NCI-H1436 treated with DMSO at 0.1 percent for 48 hours (cell line): ENCODE measurements at places on chromosomes 2 and 18.

- no peak for DNase-seq
These were observed 29.1 kb downstream of the ZEB2 start for GRCh38 chr2:144490857-144491256.

DNA sequence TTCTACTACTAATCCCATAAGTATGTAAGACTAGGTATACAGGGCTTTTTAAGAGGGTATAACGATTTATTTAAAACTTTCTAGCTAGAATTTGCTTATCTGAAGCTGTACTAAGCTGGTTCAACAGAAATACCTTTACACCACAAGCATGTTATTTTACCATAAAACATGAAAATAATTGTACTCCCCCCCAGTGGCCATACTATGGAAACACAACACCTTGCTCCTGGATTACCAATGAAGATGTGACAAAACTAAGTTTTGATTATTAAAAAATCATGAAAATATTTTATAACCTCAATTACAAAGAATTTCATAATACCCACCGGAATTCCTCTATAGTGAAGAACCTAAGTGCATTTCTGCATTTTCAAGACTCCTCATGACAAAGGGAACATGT, 27.3 kb downstream of the LPIN2 start:
- DNase-seq, result no peak

GRCh38 chr2:230798769-230799399, 65.9 kb upstream of the ITM2C start:
- DNase-seq, result no peak

DNA sequence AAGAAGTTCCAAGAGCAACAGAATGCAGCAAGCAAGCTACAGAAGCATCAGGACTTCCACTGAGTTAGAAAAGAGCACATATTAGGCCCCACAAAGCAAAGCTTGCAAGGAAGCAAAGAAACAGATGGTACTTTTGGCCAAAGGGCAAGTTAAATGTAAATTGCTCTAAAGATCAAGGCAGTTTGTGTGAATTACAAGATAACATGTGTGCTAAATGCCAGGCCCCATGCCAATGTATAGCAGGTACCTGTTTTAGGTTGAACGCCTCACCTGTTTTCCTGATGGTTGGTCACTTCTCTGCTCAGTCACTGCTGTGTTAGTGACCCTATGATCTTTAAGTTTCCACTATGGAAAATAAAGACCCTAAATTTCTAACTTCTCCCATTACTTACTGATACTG, 606.5 kb upstream of the GYPC start:
- DNase-seq, result no peak

- no peak for DNase-seq
These were observed 2.2 kb downstream of the HMSD start for GRCh38 chr18:63951302-63951705.

DNA sequence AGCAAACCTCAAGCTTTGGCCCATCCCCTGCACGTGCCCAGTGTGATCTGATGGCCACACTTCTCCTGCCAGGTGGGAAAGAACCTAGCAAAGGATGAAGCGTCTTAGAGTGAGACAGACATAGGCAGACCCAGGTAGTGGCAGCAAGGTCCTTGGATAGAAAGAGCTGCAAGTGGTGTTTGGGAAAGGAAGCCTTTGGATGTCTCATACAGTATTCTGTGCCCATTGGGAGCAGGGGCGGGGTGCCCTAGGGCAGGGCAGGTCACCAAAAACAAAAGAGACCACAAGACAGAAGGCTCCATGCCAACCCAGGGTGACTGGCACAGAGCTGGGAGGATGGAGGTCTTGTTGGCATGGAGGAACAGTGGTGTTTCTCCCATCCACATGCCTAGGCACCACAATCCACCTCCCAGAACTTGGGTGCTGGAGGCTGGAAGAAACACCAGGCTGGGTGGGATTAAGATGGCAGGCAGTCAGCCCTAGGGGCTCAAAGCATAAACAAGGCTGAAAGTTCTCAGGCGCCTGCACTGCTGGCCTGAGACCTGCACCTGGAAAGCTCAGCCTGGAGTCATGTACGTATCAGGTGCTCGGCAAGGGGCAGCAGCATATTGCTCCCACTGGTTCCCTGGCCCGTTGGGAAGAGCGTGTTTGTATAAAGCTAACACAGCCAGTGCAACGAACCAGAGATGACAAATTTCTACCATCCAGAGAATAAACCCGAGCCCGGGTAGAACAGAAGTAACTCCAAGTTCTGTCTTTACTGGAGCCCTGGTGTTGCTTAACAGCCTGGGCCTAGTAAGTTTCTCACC, 52.9 kb downstream of the CRACDL start:
- DNase-seq, result no peak

DNA sequence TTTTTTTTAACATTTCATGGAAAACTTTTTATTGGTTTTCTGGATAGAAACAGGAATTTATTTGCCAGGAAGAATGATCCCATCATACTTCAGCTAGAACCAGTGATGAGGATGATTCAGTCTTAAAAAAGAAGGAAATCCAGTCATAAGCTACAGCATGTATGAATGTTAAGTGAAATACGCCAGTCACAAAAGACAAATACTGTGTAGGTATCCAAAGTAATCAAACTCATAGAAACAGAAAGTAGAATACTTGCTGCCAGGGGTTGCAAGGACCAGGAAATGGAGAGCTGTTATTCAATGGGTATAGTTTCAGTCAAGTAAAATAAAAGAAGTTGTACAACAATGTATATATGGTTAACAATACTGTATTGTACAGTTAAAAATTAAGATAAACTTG, 21.3 kb downstream of the PSME4 start:
- DNase-seq, result no peak

- no peak for DNase-seq
These were observed 61.8 kb downstream of the RTP5 start for GRCh38 chr2:241931084-241931975.

DNA sequence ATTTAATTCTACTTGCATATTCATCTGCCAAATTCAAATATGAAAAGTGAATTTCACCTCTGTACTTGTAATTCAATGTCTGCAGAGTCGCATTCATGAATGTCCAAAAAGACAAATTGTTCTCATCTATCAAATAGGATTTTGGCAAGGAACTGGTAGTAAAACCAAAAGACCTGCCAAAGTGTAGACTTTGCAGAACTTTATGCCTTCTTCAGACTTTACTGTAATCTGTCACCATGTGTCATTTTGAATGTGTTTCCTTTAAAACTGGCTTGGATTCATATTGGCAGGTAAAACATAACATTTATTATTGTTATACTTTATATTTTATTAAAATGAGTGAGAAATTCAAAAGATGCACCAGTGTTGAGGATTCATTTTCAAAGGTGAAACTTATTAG, 701.9 kb upstream of the LINC00305 start:
- no peak for DNase-seq

DNA sequence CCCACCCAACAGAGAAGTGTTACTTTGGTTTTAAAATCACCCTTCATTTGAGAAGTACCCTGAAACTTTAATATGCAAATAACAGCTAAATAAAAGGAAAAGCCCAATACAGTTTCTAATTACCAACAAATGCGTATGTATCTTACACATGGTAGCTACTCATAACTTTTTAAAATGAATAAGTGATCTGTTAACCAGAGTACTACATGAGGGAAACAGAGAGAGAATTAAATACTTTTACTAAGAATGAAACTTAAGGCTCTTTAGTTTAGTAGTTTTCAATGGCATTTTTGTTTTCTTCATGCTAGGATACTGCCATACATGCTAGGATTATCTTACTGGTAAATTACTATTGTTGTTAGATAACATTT, 39.1 kb upstream of the NABP1 start:
- DNase-seq, result no peak

DNA sequence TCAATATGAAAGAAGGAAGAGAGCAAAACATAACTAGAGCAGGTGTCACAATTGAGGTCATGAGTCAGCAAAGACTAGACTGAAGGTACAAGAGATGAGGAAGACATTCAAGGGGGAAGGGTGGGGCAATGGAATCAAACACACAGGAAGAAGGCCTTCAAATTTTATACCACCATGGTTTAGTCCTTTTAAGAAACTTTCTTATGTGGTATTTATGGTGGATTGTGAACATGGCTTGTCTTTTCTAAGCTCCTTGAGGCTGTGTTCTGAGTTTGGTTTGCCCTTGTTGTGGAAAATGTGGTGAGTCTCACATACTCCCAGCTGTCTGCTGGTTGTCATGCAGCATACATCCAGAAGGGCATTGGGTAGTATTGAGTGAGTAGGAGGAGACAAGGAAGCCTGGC, 62.1 kb downstream of the NABP1 start:
- no peak for DNase-seq

DNA sequence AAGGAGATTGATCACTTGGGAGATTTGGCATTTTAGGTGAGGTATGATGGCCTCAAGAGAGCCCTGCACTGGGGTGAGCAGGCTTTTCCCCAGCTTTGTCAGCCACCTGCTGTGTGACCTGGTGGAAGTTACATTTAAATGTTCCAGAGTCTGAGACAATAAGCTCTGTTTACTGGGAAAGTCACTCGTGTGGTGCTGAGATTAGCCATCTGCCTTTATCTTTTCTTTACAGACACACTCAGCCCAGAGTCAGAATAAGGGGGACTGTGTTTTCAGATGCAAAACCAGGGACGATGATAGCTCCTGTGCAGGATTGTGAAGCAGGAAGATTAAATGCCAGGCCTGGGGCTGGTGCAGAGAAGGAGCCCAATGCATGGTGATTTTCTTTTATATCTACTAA, 47.9 kb downstream of the SH3RF3 start:
- DNase-seq, result no peak

DNA sequence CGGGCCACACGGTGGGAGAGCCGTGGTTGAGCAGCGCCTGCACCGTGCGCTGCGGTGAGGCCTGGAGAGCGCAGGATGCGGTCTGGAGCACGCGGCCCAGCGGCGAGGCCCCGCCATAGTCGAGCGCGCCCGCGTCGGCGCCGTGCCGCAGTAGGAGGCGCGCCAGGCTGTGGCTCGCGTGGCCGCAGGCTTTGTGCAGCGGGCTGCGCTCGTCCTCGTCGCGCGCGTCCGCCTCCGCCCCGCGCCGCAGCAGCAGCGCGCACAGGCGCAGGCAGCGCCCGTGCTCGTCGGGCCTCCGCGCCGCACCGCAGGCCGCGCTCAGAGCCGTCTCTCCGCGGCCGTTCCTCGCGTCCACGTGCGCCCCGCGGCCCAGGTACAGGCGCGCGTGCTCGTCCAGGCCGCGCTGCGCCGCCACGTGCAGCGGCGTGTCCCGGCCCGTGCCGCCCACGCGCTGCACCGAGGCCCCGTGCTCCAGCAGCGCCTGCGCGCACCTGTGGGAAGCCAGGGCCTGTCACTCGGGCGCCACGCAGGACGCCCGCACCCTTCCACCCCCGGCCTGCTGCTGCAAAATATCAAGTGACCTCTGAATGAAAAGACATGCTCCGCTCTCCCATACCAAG, 46.3 kb upstream of the GBX2 start:
- DNase-seq, result no peak

DNA sequence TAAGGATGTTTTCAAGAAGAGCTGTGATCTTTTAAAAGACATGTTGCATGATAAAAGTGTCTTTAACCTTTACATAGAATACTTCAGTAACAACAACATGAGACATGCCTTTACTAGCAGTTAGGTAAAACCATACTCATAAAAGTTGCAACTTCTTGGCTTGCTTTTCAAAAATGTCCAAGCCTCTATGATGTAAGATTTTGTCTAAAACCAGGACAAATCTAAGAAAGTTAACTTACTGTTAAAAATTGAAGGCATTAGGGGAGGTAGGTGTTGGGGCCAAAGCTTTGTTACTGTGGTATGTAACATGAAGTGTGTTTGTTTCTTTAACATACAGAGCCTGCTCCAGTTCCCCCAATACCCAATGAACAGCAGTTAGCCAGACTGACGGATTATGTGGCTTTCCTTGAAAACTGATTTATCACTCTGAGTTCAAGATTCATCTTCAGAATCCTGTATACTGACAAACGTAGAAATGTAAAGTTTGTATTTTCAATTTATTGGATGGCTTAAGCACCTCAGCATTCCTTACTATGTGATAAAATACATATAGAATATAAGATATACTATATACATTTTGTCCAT, 11.7 kb downstream of the COPS8 start:
- no peak for DNase-seq

- DNase-seq, result no peak
These were observed 5.2 kb downstream of the ZFP36L2 start for GRCh38 chr2:43221124-43221762.

- DNase-seq, result no peak
These were observed 10.8 kb downstream of the HK2 start for GRCh38 chr2:74844752-74845151.

GRCh38 chr2:20755132-20755800, 67.6 kb downstream of the LDAH start:
- no peak for DNase-seq

DNA sequence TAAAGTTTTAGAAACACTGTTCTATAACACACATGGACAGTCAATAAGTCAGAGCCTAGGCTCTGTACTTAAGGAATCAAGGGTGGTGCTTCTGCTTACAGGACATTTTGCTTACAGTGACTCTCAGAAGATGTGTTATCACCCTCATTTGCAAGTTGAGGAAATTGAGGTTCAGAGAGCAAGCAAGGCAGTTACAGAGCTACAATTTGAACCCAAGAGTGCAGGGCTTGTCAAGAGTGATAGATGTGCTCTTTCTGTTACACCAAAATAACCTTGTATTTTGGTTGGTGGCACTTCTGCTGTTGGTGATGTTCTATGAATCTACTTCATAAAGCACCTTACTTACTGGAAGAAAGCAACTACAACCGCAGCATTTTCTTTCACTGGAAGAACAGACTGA, 170.2 kb downstream of the THADA start:
- no peak for DNase-seq

DNA sequence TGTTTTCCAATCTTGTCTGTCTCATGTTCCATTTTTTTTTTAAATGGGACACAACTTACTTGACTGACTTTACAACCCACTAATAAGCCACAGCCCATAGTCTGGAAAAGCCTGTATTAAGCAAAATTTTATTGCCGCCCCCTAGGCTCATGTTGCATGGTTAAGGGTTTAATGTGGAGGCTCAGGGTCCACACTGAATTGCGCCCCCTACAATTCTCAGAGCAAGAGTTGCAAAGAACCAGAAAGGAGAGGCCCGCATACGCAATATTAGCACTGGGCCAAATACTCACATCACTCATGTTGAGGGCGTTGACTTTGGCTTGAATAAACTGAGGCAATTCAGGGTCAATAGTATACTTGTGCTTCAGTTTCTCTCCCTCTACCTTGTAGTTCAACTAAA, 65.5 kb downstream of the NEB start:
- DNase-seq, result no peak

- DNase-seq, result no peak
These were observed 291.0 kb upstream of the DOK6 start for GRCh38 chr18:69109686-69110085.

DNA sequence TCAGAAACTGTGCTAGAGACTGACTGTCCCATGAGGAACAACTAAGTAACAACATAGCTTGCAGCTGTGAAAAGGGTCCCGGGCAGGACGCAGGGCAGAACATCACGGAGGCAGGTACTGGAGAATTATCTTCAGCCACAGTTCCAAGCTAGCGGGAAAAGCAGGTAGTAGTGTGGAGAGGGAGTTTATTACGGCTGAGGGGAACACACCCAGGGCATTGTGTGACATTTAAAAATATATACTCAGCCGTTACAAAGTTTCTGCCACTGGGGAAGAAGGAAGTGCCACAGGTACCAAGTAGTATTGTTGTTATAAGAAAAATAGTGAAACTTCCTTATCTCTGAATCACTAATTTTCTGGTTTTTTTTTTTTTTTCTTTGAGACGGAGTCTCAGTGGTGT, 179.6 kb downstream of the LAMA1 start:
- DNase-seq, result no peak
